ENCODE measurements at places on chromosomes 1 and 21. TPM values are rescaled to one million over a fixed set of nuclear protein-coding genes. Genes with fewer than 3 reads are reported as not detected.

Gene GUCA2B
- total RNA-seq, result not detected

DNA sequence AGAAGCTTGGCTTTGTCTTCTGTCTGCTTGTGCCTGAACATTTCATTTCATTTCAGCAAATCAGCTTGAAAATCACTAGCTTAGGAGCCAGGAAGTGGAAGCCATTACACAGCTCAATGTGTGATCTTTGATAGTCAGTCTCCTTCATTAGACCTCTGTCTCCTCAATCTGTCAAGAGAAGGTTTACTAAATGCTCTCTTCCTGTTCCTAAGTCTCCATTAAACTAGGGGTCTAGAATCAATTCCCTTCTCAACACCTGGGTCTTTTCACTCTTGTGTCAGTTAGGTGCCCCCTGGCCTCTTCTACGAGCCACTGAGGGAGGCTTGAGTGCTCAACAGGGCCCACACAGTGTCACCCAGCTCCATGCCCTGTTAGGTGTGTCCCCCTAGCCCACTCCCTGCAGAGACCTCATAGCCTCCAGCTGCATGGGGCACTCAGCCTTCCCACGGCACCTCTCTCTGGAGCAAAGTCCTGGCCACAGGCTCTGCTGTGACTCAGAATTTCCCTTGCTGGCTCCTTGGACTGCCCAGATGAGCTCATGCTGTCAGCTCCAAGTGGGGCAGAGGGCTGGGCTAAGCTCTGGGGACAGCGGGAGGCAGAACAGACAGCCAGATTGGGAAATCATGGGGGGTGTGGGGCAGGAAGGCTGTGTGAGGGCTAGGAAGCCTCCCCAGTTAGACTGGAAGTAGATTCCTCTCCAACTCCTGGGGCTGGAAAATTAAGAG lies 115.7 kb upstream of the IPO9 start:
- H3K36me3 ChIP-seq, result no peaks in the 10 kb centered on the region
- H3K4me1 ChIP-seq, result peaks cover 51% of the 10 kb centered on the region
- peak overlapping the region; percentile 93 for H3K27ac ChIP-seq

DNA sequence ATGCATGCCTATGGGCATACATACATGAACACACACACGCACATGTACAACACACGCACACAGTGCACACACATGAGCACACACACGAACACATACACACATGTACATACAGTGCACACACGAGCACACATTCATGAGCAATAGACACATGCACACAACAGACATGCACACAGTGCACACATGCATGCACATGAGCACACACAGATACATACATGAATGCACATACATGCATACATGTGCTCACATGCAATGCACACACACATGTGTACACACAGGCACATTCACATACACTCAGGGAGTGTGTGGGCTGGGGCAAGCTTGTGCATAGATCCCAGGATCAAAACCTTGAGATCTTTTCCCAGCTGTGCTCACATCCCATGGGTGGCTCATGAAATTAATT lies 18.9 kb downstream of the CRYAA start:
- no peaks in the 10 kb centered on the region for H3K36me3 ChIP-seq
- no peak overlapping the region for H3K4me3 ChIP-seq
- peak; percentile 38 for DNase-seq
- H3K27ac ChIP-seq, result no peak overlapping the region

DNA sequence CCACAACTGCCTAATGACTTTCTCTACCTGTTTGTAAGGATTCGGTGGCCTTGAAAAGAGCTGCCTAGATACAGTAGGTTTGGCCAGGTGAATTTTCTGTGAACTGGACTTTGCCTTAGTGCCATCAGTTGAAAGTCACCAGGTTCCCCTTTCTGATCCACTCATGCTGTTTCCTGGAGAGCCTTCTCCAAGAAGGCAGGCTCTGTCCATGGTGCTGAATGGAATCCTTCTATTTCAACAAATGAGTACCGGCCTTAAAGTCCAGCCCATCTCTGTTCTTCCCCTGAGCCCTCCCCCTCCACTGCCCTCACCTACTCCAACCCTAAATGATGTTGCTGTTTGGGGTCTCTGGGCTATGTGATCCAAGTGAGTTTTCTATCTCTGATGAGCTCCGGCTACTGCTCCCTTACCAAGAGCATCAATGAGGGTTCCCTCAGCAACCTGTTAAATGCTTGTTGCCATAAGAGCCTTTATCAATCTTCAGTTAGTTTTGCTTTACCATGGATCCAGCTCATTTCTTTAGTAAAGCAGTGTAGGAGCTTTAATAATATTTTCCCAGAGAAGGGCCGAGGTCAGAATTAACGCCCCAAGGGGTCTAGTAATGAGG lies 500.4 kb downstream of the PTPRU start:
- H3K27ac ChIP-seq, result no peak overlapping the region
- no peaks in the 10 kb centered on the region for H3K27me3 ChIP-seq
- no peak overlapping the region for H3K4me3 ChIP-seq
- no peak for DNase-seq

All from ascending aorta (tissue), 2 donors.